ENCODE measurements at places on chromosomes 12 and 14.
A peak's percentile ranks its signal among the peaks of the same experiment; 100 is the strongest.

DNA sequence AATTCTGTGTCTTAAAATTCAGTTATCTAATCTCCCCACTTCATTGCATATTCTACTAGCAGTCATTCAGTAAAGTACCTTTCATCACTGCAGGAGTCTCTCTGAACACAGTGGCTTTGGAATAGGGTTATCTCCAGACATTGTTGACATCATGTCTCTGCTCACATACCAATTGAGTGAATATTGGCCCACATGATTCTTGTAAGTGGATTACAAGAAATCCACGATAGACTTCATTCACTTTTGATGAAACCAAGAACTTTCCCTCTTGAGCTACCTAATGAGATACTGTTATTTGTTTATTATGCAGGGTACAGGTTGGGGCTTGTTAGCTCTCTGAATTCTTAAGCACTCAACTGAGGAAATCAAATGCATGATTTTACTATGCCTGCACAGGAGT is 284.9 kb downstream of the RAD51B start:
- no peak for DNase-seq

- DNase-seq: no peak
These were observed 18.8 kb downstream of the RPH3A start for GRCh38 chr12:112810235-112810917.

- no peak for DNase-seq
These were observed 14.4 kb downstream of the NEUROD4 start for GRCh38 chr12:55034218-55034617.

- DNase-seq: no peak
These were observed 2.4 kb downstream of the CLEC12B start for GRCh38 chr12:10012630-10013330.

DNA sequence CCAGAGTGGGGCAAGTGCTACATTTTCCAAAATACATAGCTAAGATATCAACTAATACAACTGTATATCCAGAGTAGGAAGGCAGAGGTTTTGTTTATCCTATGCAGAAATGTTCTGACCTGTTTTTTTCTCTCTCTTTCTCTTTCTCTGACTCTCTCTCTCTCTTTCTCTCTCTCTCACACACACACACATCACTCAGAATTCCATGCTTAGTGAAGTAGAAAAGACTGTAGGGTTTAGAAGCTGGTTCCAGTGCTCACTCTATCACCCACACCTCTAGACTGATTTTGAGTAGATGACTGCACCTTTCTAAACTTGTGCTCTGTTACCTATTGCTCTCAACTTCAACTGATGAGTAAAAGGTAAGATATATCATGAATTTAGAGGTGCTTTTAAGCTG is 356.7 kb downstream of the LRIG3 start:
- DNase-seq: no peak

GRCh38 chr14:38065106-38065762 is 142.5 kb upstream of the SSTR1 start:
- peak; percentile 81 for DNase-seq

DNA sequence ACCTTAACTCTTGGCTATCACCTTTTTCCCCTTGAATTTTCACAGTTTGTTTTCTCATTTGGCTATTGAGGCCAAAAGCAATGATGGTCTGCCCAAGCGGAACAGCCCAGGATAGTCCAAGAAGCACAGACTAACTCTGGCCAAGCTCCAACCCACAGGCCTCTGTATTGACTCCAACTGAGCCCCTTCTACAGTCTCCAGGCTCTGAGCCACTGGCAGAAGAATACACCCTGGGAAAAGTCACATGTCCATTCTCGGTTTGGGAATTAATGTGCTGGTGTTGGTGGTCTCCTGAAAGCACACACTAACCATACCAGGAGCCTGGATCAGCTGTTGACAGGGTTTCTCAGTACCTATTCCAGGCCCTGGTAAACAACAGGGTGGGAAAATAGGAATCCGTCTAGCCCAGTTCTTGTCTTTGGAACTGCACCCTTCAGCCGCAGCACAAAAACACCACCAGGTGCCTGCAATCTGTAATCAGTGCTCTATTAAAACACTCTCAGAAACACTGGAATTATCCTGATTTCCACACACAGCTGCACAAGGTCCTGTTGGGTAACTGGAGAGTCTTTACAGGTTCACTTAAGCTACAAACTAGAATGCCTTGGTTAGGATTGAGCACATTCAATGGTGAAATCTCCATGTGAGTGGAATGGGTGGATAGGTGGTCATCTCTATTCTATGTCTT is 63.6 kb downstream of the STXBP6 start:
- no peak for DNase-seq

DNA sequence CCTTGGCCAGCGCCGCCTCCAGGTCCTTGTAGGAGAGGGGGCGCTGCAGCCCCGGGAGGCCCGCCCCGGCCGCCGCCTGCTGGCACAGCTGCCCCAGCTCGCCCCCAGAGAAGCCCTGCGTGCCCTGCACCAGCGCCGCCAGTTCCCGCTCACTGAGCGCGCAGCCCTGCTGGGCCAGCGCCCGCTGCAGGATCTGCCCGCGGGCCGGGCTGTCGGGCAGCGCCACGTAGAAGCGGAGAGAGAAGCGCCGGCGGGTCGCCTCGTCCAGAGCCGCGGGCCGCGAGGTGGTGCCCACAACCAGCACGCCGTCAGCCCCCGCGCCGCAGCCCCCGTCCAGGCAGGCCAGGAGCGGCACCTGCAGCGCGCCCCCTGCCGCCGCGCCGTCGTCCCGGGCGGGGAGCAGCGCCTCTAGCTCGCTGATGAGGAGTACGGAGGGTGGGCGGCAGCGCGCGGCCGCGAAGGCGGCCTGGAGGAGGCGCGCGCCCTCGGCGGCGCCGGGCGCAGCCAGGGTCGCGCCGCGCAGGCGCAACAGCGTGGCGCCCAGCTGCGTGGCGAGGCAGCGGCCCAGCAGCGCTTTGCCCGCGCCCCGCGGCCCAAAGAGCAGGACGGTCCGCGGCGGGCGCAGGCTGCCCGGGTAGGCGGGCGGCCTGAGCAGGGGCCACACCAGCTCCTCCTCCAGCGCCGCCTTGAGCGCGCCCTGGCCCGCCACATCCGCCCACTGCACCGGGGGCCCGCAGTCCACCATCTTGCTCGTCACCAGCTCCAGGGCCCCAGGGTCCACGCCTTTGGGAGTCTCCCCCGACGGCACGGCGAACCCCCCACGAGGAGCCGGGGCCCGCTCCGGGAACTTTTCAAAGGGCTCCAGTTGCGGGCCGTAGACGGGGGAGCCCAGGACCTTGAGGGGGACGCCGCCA is 27.7 kb downstream of the FIGNL2 start:
- peak; percentile 74 for DNase-seq

GRCh38 chr12:38961012-38961411 is 55.6 kb upstream of the CPNE8 start:
- no peak for DNase-seq

- DNase-seq: no peak
These were observed 53.8 kb downstream of the SETD3 start for GRCh38 chr14:99426813-99427346.
